ENCODE measurements at places on chromosomes 5 and 9. TPM values are rescaled to one million over a fixed set of nuclear protein-coding genes. Genes with fewer than 3 reads are reported as not detected.
A peak's percentile ranks its signal among the peaks of the same experiment; 100 is the strongest.

Gene F2RL2
- total RNA-seq: 0.80 TPM

Gene IGFBPL1
- 2.4 TPM for total RNA-seq

DNA sequence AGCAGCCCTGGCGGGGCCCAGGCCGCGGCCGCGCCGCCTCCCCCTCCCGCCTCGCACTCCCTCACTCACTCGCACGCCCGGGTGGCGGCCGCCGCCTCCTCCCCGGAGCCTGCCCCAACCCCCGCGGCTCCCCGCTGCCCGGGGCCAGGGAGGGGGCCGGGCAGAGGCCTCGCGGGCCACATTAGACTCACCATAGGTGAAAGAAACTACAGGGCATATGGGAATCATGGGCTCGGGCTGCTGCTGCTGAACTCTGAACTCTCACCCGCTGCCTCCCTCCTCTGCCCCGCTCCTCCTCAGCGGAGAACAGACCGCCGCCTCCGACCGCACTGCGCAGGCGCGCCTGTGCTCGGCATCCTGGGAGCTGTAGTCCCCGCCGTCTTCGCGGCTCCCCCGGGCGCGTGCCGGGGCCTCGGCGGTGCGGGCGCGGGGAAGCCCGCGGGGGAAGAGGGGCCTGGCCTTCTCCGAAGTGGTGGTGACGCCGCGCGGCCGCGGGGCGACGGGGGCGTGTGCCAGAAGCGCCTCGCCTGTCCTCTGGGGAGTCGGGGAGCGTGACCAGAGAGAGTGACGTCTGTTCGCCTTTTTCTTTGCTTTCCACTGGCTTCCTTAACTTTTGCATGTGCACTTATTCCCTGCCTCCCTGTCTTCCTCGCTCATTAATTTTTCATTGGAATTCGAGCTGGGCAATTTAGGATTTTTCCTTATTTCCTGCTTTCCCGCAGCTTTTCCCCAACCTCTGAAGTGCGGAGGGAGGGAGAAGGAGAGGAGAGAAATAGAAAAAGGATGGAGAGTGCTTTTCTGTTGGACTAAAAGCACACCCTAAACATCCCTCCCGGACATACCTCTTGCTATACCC lies at the start of gene ZFR:
TSS of gene ZFR (minus strand) at position 310 of the 856 bp plus-strand sequence. CDS start at position 228, 82 bp downstream.
- peak within 1 kb of the TSS; percentile 97 for H3K4me3 ChIP-seq
- peaks cover 6% of the 10 kb centered on the region for H3K4me1 ChIP-seq
- peaks cover 4% of the 10 kb centered on the region for H3K27me3 ChIP-seq
- H3K27ac ChIP-seq: peak within 1 kb of the TSS; percentile 85
- DNase-seq: peak; percentile 93

- no peaks in the 10 kb centered on the region for H3K4me1 ChIP-seq
- no peaks in the 10 kb centered on the region for H3K36me3 ChIP-seq
- no peak for DNase-seq
- H3K27ac ChIP-seq: no peak overlapping the region
Measured at GRCh38 chr5:127589309-127590030, 59.4 kb upstream of the CTXN3 start.

GRCh38 chr9:695252-695651 lies 146.2 kb upstream of the DMRT1 start:
- peaks cover 27% of the 10 kb centered on the region for H3K4me1 ChIP-seq
- H3K36me3 ChIP-seq: no peaks in the 10 kb centered on the region
- H3K27ac ChIP-seq: peak overlapping the region; percentile 29
- no peak for DNase-seq
- no peak overlapping the region for H3K4me3 ChIP-seq
- H3K27me3 ChIP-seq: no peaks in the 10 kb centered on the region

DNA sequence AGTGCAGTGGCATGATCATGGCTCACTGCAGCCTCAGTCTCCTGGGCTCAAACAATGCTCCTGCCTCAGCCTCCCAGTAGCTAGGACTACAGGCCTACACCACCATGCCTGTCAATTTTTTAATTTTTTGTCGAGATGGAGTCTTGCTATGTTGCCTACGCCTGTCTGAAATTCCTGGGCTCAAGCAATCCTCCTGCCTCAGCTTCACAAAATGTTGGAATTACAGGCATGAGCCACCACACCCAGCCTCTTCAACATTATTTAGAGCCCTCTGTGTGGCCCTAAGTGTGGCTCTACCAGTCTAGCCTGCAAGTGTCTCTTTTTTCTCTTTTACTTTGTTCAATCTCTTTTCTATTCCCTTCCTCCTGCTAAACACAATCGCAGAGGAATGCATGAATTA lies 154.4 kb upstream of the EPB41L4A start:
- no peak overlapping the region for H3K27ac ChIP-seq
- DNase-seq: no peak
- H3K4me3 ChIP-seq: no peak overlapping the region

- no peaks in the 10 kb centered on the region for H3K4me1 ChIP-seq
- H3K27ac ChIP-seq: no peak overlapping the region
- no peak overlapping the region for H3K4me3 ChIP-seq
- no peaks in the 10 kb centered on the region for H3K36me3 ChIP-seq
Measured at GRCh38 chr5:7261049-7261448, 134.9 kb upstream of the ADCY2 start.

Gene PTGES
- total RNA-seq: 12.0 TPM

DNA sequence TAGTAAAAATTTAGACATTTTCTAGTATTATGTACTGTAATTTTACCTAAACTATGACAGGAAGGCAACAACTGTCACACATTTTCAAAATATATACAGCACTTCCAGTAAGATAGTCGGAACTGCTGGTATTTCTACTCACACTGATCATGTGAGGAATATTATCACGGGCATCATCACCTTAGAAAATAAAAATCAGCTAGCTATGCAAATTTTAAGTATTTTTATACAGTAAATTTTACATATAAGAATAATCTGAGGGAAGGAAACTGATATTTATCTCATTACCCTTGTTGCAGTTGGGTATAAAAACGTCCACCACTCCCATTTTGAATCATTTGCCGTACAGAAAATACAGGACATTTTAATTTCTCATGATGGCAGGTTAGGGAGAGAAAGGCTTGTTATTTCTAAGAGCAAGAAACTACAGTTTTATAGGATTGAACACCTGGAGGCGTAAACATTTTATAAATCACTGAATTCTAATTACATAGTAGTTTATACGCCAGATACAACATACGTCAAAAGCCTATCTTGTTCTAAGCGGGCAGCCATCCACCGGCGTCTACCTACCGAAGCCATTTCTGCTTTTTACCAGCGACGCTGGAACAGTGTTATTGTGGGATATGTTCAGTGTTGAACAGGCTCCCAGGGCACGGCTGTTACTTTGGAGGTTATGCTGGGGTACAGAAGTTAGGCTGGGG lies 729 bp upstream of the TNPO1 start:
- peaks cover 8% of the 10 kb centered on the region for H3K36me3 ChIP-seq
- H3K27me3 ChIP-seq: no peaks in the 10 kb centered on the region
- DNase-seq: no peak

DNA sequence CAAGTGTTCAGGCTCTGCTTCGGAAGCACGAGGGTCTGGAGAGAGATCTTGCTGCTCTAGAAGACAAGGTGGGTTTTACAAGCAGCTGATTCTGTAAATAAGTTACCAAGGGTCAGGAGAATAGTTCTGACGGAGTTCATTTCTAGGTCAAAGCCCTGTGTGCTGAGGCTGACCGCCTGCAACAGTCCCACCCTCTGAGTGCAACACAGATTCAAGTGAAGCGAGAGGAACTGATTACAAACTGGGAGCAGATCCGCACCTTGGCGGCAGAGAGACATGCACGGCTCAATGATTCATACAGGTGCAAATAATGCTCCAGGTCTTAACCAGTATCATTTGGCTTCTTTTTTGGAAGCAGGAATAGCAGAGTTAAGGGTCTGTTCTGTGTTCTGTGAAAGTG lies 24.8 kb downstream of the SPTAN1 start:
- DNase-seq: no peak
- H3K27ac ChIP-seq: no peak overlapping the region
- H3K4me3 ChIP-seq: no peak overlapping the region
- H3K36me3 ChIP-seq: peaks cover 51% of the 10 kb centered on the region

GRCh38 chr5:513216-514100 lies 10.8 kb downstream of the SLC9A3 start:
- no peaks in the 10 kb centered on the region for H3K27me3 ChIP-seq
- no peaks in the 10 kb centered on the region for H3K4me1 ChIP-seq
- no peak for DNase-seq
- H3K36me3 ChIP-seq: no peaks in the 10 kb centered on the region
- no peak overlapping the region for H3K4me3 ChIP-seq
- no peak overlapping the region for H3K27ac ChIP-seq

DNA sequence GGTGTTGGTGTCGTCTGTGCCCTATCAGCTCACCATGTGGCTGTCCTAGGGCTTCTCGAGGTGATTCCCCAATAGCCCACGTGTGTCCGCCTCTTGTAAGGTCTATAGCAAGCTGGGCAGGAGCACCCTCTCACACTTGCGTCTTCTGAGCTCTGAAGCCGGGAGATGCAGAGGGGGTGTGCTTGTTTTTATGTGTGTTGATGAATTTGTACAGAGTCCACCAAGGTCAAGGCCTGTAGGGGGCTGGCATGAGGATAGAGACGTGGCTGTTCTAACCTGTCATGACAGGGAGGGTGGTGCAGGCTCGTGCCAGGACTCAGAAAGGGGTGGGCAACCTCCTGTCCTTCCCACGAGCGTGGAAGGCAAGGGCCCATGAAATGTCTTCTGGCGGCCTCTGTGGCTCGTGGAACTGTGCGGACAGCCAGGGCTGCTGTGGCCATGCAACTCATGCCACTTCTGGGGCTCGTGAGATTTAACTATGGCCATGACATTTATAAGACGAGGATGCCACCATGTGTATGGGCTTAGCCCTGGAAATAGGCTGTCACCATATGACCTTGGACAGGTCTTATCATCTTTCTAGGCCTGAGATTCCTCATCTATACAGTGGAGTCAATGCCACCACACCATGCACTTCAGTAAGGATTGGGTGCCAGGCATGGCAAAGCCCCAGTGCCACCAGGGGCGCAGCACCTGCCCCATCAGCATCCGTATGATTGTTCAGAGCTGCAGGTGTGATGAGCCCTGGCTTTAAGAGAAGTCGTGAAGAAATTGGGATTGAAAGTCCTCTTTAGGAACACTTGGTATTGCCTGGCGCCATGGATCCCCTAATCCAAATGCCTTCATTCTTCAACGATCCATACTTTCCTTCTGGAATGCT lies 2.3 kb upstream of the OLFM1 start:
- H3K4me1 ChIP-seq: no peaks in the 10 kb centered on the region
- H3K36me3 ChIP-seq: no peaks in the 10 kb centered on the region
- no peak for DNase-seq
- H3K27ac ChIP-seq: no peak overlapping the region
- no peak overlapping the region for H3K4me3 ChIP-seq

- peaks cover 2% of the 10 kb centered on the region for H3K36me3 ChIP-seq
- no peaks in the 10 kb centered on the region for H3K4me1 ChIP-seq
- H3K27me3 ChIP-seq: no peaks in the 10 kb centered on the region
- H3K27ac ChIP-seq: no peak overlapping the region
Measured at GRCh38 chr5:95935553-95936100, 26.0 kb downstream of the ELL2 start.

DNA sequence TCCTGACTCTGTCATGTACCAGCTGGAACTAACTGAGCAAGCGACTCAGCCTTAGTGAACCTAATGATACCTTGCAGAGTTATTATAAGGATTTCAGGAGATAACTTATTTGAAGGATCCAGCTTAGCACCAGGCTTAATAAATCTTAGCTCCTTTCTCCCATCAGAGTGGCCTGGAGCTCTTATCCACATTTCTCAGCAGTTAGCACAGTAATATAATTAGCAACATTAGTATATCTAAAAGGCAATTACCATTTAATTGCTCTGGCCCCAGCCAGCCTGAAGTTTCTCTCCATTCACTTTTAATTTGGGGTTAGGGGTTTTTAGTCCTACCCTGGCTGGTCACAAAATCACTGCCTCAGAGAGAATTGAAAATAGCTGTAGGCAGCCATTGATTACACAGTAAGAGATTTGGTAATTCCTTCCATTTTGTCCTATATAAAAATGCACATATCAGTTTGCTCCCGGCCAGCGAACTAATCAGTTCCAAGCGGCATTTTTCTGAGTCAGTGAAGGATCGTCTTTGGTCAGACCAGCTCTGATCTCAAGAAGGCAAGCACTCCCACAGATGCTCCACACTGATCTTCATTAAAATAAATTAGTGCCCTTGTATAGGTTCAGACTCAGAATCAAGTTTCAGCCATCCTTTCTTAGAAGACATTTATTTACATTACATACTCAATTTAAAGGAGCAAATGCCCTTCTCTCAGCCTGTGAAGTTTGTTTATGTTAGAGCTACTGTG lies 56.6 kb downstream of the SNCAIP start:
- H3K27me3 ChIP-seq: no peaks in the 10 kb centered on the region
- no peak for DNase-seq
- peaks cover 1% of the 10 kb centered on the region for H3K4me1 ChIP-seq
- no peak overlapping the region for H3K27ac ChIP-seq

DNA sequence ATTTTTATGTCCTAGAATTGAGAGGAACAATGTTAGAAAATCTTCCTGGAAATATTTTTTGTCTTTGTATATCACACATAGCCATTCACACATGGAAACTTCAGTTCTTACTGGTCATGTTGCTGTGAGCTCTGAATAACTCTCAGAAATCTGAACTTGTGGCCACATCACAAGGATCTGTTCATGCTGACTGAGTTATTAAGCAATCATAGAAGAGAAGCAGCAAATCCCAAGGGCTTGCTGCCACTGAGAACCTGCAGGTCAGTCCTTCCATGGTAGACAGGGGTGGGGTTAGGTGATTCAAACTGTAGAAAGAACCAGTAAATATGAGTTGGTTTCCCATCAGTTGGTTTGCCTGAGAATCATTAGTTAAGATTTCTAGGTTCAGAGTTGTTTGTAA lies 27.6 kb downstream of the SGCD start:
- H3K4me3 ChIP-seq: no peak overlapping the region
- DNase-seq: no peak
- H3K27ac ChIP-seq: no peak overlapping the region
- no peaks in the 10 kb centered on the region for H3K4me1 ChIP-seq
- H3K36me3 ChIP-seq: no peaks in the 10 kb centered on the region

Gene IFNA13
- not detected for total RNA-seq

- H3K4me1 ChIP-seq: no peaks in the 10 kb centered on the region
- H3K4me3 ChIP-seq: no peak overlapping the region
- no peaks in the 10 kb centered on the region for H3K36me3 ChIP-seq
- no peak overlapping the region for H3K27ac ChIP-seq
- no peak for DNase-seq
Measured at GRCh38 chr5:33118761-33119415, 321.9 kb upstream of the TARS1 start.

All from lung (tissue), 17 donors.